ENCODE measurements at places on chromosomes 1 and 21. TPM values are rescaled to one million over a fixed set of nuclear protein-coding genes. Genes with fewer than 3 reads are reported as not detected.
A peak's percentile ranks its signal among the peaks of the same experiment; 100 is the strongest.

OR6N1 gene
- total RNA-seq = not detected

VSIG8 gene
- not detected for total RNA-seq

SPRR2E gene
- total RNA-seq = not detected

GSTM5 gene
- total RNA-seq = not detected

CLEC20A gene
- not detected for total RNA-seq

DMBX1 gene
- not detected for total RNA-seq

ST6GALNAC5 gene
- total RNA-seq = not detected

CA6 gene
- total RNA-seq = 0.90 TPM

PIGV gene
- total RNA-seq = 17.7 TPM

DNA sequence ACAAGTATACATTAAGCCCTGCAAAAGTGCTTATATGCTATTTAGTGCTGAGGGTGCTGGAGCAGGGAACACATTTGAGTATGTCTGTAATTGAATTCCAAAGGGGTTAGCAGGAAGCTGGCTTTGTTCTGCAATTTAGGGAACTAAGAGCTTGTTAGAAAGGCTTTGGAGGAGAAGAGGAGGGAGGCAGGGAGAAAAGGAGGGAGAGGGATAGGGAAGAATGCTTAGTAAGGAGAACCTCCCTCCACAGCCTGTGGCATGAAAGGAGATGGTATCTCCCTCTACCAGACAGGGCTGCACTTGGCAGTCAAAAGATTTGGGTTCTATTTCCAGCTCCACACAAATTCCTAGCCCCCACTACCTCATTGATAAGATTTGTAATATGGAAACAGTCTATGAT, 217.8 kb downstream of the DAB1 start:
- DNase-seq = no peak

DNA sequence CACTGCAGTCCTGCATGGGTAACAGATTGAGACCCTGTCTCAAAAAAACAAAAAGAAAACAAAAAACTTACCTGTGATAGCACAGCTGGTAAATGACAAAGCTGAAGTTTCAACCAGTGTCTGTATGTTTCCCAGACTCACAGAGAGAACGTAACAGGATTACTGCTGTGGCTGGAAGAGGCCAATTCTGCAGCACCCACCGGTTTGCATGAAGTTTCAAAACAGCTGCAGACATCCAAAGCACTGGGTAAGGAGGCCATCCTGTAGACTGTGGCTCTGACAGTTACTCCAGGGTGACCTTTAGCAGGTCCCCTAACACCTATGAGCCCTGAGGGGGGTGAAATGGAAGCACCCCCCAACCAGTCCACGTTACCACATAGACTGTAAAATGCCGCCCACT, 7.5 kb downstream of the ID3 start:
- DNase-seq = no peak

GRCh38 chr1:44515416-44515815, 110.4 kb downstream of the RNF220 start:
- DNase-seq = no peak

DNA sequence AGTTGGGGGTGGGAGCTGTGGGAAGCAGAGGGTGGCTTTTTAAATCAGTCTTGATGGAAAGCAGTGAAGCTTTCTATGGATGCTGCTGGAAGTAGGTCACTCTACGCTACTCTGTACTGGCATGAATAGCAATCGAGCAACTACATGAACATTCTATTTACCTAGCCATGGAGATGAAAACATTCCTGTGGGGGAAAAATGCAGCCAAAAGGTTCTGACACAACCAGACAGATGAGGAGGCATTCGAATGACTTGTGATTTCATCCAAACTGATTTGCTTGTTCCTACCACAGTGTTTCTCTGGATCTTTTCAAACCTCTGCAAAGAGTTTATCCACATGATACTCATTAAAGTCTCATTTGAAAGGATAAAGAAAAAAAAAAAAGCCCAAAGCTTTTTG, 95.0 kb downstream of the ASTN1 start:
- no peak for DNase-seq

DNA sequence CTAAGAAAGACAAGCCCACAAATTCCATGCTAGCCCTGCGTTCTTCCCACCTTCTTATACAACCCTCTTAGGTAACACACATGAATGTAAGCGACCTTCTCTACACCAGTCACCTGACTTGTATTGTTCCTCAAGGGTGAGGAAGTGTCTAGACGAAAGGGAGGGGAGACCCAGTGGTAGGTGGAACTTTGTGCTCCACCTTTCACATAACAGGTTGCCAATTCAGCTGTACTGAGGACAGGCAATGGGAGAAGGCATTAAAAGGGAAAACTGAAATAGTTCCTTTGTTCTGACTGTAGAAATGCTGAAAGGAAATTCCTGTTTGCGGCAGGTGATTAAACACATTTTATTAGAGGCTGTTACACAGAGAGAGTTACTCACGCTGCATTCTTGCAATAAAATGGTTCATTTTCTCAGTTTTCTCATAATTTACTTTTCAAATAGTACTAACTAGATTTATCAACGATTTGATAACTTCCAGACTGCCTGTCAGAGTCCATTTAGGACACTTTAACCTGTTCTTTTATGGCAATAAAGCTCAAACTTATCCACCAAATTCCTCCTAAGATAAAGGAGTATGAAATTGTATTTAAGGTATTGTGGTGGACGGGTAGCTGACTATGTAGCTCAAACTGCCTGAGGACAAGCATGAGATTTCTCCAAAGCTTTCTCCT, 17.8 kb upstream of the CHRM3 start:
- DNase-seq = no peak

DNA sequence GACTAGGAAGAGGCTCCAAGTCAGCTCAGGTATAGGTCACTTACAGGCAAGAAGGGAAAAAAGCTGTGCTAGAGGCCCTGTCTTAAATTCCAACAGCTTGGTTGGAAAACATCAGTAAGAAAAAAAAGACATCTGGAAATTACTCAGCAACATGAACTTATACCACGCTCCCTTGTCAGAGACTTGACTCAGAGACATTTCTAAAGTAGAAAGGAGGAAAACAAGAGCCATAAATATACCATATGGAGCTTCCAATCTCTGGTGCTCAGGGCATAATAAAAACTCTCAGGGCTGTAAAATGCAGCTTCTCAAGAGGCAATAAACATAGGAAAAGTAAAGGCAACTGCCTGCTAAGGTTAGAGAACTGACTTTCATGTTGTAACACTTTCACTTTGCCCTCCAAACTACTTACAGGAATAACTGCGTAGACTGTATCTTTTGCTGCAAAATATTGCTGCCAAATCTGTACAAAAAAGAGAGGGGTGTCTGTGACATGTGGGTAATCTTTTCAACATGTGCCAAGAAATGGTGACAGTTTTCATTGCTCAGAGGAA, 14.7 kb downstream of the ATPAF1 start:
- no peak for DNase-seq

- DNase-seq = no peak
Observed at GRCh38 chr1:62589321-62589720, 8.0 kb upstream of the ANGPTL3 start.

DNA sequence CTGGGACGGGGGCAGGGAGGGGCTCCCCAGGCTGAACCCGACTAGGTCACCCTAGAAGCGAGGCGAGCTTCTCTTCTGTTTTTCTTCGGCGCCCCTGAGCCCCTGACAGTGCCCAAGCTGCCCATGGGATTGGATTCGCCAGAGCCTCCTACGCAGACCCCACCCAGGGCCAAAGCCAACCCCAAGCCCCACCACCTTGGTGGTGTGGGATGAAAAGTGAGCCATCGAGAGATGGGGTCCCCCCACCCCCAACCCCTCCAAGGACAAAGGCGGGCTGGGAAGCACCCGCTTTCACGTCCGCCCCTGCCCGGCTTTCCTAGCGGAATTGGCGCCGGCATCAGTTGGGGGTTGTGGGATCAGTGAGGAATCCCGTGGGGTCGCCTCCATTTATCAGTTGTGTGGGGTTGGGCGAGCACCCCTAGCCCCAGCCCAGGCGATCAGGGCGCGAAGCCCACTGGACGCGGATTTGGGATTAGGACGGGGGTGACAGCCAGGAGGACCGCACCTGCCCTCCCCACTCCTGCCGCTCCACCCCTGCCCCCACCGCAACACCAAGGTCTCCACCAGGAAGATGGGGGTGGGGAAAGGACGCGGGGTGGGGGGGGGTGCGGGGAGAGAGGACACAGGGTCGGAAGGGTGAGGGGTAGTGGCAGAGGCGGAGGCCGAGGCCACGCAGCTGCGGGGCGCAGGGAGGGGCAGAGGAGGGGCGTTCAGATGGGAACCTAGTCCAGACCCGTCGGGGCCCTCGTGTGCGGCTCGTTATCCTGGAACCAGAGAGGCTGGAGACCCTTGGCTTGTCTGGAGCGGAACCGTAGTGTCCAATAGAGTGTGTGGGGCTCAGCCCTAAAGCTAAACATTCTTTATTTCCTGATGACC, 4.4 kb downstream of the TSPEAR start:
- no peak for DNase-seq

DNA sequence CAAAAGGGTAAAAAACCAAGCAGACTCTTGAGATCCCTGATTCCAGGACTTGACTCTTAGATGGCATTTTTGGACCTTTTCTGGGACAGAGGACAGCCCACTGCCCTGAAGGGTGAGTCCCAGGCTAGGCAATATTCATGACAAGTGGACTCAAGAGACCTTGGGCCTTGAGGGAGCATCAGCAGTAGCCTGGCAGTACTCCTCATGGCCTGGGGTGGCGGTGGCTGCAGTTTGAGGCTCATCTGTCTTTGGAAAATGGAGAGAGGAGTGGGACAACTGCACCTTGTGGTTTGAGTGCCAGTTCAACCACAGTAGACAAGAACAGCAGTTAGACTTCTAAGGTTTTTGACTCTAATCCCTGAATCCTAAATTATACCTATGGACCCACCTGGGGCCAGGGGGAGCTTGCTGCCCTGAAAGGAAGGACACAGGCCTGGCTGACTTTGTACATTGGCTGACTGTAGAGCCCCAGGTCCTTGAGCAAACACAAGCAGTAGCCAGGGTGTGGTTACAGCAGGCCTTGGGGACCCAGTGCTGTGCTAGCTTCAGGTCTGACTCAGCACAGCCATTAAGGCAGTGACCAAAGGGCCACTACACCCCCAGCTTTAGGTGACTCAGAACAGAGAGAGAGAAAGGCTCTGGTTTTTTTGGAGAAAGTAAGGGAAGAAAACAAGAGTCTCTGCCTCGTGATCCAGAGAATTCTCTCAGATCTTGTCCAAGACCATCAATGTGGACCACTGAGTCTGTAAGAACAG, 1023.2 kb downstream of the KCNT2 start:
- no peak for DNase-seq

- DNase-seq = no peak
Observed at GRCh38 chr21:43892984-43893535, 28.0 kb downstream of the AGPAT3 start.

DNA sequence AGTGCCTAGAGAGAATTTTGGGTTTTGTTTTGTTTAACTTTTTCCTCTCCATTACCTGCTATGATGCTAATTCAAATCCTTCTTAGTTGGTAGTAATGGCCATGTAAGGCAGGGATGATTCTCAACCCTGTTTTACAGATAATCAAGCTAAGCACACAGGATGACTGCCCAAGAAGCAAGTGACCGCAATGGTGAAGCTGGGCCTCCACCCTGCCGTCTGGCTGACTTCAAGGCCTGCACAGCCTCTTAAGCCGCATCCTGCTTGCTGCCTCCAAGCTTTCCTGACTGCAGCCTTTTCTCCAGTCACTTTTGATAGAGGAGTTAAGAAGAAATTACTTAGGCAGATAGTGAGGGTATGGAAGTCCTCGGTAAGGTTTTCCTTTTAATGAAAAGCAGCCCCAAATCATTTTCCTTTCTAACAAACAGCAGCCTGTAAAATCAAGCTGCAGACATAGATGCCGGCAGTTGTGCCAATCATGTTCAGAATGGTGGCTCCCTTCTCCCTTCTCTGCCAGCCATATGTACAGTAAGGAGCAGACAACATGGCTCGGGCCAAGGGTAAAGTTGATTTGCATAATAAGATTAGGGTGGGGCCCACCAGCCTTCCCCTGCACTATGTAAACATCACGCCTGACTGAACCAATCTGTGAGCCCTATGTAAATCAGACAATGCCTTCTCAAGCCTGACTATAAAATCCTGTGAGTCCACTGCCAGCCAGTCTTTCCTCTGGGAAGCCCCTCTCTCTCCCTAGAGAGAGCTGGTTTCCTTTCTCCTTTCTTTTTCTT, 8.8 kb upstream of the CTBS start:
- DNase-seq = no peak

DNA sequence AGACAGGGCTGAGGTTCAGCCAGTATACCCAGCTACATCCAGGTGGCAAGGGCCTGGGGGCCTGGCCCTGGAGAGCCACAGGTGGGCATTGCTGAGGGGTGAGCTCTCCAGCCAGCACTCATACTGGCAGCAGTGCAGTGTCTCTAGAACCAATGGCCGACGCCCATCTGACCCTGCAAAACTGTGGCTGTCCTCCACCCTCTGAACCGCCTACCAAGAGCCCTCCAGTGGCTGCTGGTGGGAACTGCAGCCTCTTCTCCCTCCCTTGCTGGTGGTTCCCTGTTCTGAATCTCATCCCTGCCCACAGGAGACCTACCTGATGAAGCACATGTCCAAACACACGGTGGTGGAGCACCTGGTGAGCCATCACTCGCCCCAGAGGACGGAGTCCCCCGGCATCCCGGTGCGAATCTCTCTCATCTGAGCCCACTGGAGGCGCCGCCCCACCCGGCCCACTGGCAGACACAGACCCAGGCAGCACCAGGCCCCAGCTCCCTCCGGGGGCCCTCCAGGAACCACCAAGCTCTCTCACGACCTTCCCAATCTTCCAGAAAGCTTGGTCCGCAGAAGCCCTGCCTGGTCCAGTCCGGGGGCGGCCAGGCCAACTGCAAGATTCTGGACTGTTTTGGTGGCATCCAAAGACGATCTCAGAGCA, 22.1 kb downstream of the A3GALT2 start:
- peak; percentile 39 for DNase-seq

DNA sequence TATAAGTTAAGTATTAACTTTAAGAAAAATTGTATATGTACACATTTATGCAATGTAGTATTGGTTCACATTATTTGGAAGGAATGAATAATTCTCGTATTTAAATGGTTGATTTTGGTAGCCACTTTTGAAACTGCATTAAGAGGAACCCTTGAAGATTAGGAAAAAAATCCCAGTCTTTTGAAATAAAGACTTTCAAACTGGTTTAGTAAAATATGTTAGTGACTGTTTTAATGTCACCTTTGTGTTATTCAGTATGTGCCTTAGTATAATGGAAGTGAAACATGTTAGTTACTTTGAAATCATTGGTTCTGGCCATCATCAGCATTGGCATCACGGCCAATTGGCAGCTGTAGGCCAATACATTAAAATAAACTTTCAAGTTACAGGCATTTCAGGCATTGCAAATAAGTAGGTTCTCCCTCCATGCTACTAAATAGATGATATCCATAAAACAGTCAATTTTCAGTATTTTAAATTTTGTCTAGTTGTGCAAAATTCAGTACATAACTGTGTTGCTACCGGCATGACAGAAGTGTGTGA, 4.4 kb downstream of the MIER1 start:
- DNase-seq = no peak
